DND-41 (cell line): ENCODE measurements at places on chromosomes 2 and 18.
A peak's percentile ranks its signal among the peaks of the same experiment; 100 is the strongest.

- DNase-seq: no peak
Measured at GRCh38 chr2:144430722-144431391, 89.1 kb downstream of the ZEB2 start.

GRCh38 chr2:233794128-233794658, 16.1 kb downstream of the MROH2A start:
- no peak for DNase-seq

DNA sequence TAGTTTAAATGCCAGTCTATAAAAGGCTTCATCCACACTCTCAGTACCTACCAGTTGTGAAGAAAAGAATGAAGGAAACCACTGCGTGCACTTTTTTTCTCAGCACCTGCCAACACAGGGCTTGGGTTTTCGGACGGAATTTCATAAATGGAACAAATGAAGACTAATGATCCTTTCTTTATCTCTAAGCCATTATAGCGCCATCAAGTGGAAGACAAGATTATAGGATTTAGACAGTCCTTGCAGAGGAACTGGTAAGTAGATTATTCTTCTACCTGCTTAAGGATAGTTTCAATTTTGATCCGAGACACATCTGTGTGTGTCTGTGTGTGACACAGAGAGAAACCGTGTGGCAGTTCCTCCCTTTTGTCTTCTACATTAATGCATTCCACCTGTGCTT, 245.6 kb downstream of the NRXN1 start:
- no peak for DNase-seq

- DNase-seq: no peak
Measured at GRCh38 chr2:146916914-146917313, 927.9 kb upstream of the ACVR2A start.

DNA sequence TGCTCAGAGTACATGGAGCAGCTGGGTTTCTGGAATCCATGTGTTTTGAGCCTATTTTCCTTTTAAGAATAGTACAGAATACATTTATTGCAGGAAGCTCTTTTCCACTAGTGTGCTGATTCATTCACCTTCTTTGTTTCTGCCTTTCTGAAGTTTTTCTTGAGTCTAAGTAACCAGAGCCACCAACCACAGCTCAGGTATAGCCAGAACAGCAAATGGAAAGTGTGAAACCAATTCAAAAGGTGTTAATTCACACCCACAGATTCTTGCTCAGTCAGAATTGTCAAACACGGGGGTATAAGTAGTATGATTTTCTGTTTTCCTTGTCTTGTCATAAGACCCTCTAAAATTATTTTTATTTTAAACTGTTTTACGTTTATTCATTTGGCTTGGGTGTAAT, 75.9 kb upstream of the DYNAP start:
- DNase-seq: no peak

DNA sequence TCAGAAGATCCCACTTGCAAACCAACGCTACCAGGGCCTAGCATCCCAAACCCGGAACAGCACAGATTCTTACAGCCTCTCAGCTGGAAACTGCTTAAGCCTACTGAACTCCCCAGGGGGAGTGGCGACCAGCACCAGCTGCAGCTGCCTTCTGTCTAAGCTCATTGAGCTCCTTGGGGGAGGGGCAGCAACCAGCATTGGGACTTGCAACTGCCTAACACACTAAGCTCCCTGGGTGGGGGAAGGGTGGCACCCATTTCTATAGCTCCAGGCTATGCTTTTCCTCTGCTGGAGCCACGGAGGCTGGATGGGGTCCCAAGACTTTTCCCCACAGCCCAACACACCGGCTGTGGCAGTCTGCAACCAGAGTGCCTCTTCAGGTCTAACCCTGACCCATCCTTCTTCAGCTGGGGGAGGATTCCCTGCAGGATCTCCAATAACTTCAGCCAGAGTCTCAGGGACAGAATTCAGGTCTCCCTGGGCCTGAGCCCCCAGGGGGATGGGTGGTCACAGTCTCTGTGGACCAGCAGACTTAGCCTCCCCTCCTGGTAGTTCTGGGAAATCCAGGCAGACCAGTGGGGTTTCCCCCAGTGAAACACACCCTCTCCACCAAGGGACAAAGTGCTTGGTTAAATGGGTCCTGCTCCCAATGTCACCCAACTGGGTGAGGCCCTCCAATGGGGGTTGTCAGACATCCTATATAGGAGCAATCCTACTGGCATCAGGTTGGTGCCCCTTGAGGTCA, 45.9 kb upstream of the ITGA4 start:
- peak; percentile 100 for DNase-seq

GRCh38 chr2:10357193-10358169, 54.8 kb downstream of the HPCAL1 start:
- DNase-seq: no peak

- DNase-seq: no peak
Measured at GRCh38 chr2:47339745-47340541, 63.0 kb upstream of the MSH2 start.

- DNase-seq: peak; percentile 87
Measured at GRCh38 chr2:219247678-219248642, 2.7 kb downstream of the STK16 start.

- DNase-seq: no peak
Measured at GRCh38 chr2:97707362-97708047, 5.9 kb upstream of the ZAP70 start.

DNA sequence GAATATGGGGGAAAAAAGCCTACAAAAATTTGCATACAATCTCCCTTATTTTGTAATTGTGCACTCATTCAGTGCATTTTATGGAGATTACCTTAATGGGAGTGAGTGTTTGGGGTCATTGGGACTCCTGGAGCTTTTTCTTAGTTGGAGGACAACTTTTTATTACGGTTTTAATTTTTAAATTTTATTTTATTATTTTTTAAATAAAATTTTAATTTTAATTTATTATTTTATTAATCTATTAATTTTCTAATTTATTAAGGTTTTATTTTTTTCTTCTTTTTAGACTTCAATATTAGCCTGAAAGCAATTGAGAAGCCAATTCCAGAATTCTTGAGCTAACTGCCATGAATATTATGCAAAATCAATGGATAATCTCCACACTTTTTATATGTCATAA, 355.0 kb downstream of the SOCS6 start:
- DNase-seq: no peak

GRCh38 chr2:126831234-126832005, 67.3 kb upstream of the TEX51 start:
- no peak for DNase-seq

DNA sequence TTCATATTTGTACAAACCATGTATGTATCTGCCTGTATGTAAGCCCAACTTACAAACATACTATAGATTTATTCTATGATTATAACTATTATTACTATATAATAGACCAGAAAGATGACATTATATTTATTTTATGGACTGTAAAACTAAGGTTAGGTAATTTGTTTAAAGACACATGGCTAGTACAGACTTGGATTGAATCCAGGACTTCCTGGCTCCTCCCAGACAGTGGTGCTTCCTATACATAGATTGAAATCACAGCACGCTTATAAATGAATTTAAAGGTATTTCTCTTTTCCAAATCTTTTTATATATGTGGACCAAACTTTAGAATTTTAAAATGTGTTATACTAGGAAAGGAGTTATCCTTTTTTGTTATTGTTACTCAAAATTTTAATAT, 151.6 kb upstream of the MYO3B start:
- no peak for DNase-seq

DNA sequence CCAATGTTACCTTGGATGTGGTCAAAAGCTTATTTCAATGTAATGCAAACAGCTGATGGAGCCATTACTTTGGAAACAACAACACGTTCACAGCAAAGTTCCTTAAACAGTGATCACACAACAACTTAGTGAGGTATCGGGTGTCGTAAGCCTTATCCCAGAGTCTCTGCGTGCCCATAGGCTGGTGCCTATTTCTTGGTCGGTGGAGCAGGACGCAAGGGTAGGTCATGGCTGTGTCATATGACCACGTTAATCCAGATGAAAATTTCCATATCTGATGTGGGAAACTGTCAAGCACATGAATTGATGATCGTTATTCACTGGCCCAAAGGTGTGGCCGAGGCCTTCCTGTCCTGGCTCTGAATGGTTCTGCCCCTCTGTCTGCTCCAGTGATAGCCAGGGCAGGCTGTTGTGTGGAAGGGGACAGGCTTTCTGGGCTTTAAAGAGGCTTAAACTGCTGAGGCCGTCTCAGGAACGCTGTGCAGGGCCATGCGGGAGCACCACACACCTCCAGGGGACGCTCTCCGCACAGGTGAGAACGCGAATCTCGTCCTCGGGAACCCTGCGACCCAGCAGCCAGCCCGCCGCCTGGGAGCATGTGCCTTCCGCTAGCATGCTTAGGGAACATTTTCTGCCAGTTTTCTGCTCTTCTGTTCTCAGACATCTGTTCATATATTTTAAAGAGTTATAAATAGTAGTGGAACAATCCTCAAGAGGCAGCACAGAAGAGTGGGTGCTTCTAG, 90.6 kb downstream of the KCTD1 start:
- no peak for DNase-seq

GRCh38 chr2:236866542-236867340, 218.9 kb upstream of the COPS8 start:
- DNase-seq: no peak

GRCh38 chr2:159010963-159011362, 42.5 kb downstream of the TANC1 start:
- no peak for DNase-seq

DNA sequence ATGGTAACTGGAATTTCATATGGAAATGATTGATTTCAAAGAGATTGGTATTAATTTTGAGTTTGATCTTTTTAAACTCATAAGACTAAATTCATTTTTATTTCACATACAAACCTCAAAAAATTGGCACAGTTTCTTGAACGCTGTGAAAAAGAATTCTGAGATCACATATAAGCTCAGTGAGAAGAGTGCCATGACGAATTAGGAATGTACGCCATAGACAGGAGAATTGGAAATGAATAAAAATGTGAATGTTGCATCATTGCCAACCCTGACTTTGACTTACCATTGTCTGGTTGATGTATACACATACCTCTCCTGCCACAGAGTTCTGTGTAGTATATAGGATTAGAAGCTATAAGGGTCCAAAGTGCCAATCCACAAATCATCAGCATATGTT, 290.4 kb upstream of the ZC3H15 start:
- DNase-seq: no peak

GRCh38 chr2:234031207-234031606, 19.3 kb upstream of the SPP2 start:
- no peak for DNase-seq

- no peak for DNase-seq
Measured at GRCh38 chr2:119934319-119934718, 78.6 kb upstream of the EPB41L5 start.

GRCh38 chr2:189204322-189204941, 24.9 kb upstream of the COL5A2 start:
- no peak for DNase-seq

GRCh38 chr2:74221604-74222299, 23.3 kb downstream of the MTHFD2 start:
- DNase-seq: no peak

- DNase-seq: no peak
Measured at GRCh38 chr2:241270531-241270930, 44.9 kb downstream of the HDLBP start.

DNA sequence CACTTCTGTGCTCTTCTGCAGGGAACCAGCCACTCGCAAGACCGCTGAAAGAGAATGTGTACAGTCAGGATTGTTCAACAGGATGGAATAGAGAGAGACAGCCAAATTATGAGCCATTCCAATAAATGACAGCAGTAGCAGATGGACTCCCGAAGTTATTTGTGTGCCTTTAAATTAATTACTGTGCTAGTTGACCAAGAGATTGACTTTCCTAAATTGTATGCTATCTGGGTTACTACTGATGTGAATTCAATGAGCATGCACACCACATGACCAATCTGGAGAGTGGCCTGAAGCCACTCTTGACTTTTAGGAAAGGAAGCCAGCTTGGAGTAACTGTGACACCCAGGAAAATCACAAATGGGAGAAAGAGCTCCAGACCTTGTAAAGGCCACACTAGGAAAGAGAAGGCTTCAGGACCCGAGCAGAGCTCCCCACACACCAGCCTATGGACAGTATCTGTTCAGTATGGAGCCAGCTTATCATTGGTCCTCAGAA, 52.8 kb downstream of the CHMP3 start:
- no peak for DNase-seq

GRCh38 chr2:168645696-168646338, 156.6 kb upstream of the NOSTRIN start:
- no peak for DNase-seq

GRCh38 chr2:223797811-223798721, 39.3 kb downstream of the AP1S3 start:
- DNase-seq: no peak

GRCh38 chr18:74110976-74111375, 36.7 kb downstream of the FBXO15 start:
- no peak for DNase-seq

DNA sequence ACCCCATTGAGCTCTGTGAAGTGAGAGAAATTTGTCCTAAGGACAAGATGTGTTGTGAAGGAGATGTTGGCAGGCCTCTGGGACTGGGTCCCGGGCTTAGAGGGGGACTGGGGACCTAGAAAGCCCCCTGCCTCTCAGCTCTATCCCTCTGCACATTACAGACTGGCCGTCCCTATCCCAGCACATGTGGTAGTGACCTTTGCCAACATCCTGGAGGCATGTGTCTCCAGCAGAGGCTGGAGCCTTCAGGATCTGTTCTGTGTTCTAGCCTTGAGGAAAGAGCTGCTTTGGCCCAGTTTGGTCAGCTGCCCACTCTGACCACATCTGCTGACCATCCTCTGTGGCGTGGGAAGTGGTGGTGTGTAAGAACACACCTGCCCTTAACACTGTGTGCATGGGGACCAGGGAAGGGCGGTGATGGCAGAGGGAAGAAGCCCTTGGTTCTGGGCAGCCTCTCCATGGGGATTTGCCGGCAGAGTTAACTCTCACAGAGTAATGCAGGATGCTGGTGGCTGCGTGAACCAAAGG, 33.4 kb downstream of the NCK2 start:
- DNase-seq: no peak

DNA sequence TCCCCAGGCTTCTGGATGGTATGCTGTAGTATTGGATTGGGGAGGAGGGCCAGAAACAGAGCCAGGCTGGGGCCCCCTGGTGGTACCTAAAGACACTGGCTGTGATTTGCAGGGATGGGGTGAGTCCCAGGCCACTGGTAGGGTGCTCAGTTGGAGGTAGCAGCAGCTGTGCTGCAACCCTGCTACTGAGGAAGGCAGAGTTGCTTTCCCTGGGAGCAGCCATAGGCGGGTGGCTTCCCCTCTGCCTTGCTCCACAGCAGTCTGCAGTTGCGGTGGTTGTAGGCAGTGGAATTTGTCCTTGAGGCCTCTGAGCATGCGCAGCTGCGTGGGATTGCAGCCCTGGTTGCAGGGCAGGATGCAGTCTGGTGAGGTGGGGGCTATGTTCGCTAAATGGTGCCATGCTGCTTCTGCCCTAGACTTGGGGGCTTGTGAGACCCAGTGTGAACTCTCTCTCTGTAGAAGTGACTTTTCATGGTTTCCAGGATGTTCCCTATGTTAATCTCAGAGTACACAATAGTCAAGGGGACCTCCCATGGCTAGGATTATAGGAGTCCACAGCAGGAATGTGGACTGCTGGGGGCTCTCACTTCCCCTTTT, 443.5 kb downstream of the XIRP2 start:
- no peak for DNase-seq

GRCh38 chr2:105378921-105379383, 19.9 kb downstream of the FHL2 start:
- DNase-seq: no peak
